ENCODE measurements at places on chromosomes 12 and 14.

DNA sequence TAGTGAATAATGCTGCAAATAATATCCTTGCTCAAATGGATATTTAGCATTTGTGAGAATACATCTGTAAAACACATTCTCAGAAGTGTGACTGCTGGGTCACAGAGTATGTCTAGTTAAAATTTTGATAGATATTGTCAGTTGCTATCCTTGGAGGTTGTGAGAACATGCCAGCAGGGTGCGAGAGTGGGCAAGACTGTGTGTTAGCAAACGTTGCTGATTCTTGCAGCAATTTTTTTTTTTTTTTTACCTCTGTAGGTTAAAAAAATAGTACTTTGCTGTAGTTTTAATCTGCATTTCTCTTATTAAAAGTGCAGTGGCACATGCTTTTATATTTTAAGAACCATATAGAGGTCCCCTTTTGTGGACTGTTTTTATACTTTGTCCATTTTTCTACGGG lies 4.5 kb upstream of the NYNRIN start:
- DNase-seq, result no peak

DNA sequence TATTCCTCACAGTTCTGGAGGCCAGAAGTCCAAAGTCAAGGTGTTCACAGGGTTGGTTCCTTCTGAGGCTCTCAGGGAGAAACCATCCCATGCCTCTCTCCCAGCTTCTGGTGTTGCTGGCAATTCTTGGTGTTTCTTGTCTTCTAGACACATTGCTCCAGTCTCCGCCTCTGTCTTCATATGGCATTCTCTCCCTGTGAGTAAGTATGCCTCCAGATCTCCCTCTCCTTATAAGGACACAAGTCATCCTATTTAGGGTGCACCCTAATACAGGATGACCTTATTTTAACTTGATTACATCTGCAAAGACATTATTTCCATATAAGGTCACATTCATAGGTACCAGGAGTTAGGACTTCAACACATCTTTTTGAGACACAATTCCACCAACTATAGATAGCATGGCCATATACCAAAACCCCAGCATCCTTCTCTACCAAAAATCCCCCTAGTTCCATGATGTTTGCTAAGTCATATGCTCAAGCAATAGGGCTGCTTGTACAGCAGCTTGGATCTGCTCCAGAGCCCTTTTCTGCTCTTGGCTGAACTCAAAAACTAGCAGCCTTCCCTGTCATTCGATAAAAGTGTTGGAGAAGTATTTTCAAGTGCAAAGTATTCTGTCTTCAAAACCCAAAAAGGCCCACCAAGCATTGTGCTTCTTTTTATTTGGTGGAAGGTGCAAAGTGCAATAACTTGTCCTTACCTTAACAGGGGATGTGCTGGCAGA lies 79.2 kb upstream of the CMKLR1 start:
- no peak for DNase-seq

DNA sequence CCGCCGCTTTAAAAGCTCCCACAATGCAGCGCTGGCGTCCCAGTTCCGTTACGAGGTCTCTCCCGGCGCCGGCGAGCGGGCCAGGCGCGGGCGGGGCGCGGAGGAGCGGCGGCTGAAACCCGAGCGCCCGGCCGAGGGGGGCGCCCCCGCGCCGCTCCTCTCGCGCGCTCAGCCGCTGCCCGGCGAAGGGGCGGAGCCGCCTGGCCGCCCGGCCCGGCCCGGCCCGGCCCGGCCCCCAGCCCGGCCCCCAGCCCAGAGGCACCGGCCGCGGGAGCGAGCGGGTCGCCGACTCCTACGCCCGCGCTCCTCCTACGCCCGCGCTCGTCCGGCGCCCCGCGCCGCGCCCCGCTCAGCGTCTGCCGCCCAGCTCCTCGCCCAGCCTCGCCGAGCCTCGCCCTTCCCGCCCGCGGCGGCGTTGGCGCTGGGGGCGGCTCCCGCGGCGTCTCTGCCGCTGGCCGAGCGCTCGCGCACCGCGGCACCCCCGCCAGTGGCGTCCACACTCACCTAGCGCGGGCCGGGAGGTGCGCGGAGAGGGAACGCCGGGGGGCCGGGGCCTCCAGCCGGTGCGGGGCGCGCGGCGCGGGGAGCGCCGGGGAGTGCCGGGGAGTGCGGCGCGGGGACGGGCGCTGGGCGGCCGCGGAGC lies at the start of gene RASSF8:
TSS of gene RASSF8 (plus strand) at position 255 of the 643 bp plus-strand sequence. CDS start 96,662 bp downstream, outside the sequence.
- no peak for DNase-seq

GRCh38 chr12:62332598-62332997 lies 72.4 kb downstream of the USP15 start:
- DNase-seq, result no peak

DNA sequence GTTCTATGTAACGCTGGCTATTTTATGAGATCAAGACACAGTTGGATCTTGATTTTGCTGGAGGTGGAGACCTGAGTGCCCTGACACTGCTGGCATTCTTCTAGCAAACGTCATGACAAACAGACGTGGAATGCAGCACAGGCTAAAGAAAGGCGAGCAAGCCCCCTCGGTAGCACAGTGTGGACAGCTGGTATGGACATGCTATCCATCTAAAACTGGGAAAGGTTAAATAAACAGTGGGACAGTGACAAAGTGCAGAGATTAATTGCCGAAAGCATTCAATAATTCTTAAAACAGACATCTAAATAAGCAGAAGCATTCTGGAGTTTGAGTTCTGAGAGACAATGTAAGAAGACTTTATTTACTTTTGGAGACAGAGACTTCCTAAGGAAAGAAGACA lies 237.2 kb downstream of the FBXL14 start:
- DNase-seq, result no peak

DNA sequence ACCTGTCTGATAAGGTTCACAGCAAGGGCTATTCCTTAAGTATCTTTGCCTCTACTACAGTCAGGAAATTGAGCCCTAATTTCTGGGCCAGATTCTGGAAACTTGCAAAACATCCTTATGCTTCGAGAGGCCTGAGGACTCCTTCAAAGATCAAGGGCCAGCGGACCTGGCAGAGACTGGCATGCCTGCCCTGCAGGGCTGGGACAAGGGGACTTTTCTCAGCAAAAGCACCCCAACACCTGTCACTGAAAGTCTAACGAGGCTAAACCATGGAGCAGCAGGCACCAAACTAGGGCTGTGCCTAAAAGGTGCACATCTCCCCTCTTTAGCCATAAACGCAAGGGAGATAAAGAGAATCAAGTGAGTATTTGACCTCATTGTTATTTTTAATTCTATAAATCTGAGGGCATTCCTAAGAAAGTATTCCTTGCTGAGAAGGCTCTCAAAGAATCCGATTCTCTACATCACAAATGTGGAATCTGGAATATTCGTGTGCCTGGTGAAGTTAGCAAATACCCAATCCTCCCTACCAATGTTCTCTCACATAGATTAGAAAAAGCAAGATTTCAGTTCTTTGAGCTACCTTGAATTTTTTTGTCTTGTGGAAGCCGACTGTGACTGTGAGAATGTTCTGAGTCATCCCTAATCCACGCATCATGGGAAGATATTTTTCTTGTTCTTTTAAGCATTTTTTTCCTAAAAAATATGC lies 328.2 kb upstream of the NOVA1 start:
- DNase-seq, result no peak

- DNase-seq, result no peak
Measured at GRCh38 chr14:96663491-96664067, 133.6 kb upstream of the VRK1 start.

DNA sequence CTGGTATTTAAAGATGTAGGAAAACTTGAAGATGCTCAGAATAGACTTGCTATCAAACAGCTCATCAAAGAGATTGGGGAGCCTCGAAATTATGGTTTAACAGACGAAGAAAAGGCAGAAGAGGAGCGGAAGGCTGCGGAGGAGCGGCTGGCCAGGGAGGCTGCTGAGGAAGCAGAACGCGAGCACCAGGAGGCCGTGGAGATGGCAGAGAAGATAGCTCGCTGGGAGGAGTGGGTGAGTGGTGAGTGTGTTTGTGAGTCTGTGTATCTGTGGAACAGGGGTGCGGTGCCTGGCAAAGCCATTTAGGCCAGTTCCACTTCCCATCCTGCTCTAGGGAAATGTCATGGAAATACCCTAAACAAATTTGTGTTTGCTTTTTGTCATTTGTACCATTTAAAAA lies 19.2 kb upstream of the PAPOLA start:
- no peak for DNase-seq

DNA sequence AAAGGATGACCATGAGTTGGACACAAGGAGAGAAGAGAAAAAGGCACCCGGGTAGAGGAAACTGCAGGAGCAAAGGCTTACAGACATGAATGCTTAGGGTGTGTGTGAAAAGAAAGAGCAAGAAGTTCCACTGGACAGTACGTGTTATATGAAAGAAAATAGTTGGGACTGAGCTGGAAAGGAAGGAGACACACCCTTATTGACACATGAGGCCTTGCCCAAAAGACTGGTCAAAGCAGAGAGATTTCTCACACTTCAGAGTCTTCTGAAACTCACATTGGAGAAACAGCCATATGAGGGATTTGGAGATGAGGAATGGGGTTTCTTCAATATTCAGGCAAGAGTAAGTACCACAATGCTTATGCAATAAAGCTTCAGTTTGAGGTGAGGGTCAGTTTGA lies 56.0 kb downstream of the TTC9 start:
- no peak for DNase-seq

GRCh38 chr12:54383041-54383609 lies 1.4 kb downstream of the ZNF385A start:
- DNase-seq, result no peak

DNA sequence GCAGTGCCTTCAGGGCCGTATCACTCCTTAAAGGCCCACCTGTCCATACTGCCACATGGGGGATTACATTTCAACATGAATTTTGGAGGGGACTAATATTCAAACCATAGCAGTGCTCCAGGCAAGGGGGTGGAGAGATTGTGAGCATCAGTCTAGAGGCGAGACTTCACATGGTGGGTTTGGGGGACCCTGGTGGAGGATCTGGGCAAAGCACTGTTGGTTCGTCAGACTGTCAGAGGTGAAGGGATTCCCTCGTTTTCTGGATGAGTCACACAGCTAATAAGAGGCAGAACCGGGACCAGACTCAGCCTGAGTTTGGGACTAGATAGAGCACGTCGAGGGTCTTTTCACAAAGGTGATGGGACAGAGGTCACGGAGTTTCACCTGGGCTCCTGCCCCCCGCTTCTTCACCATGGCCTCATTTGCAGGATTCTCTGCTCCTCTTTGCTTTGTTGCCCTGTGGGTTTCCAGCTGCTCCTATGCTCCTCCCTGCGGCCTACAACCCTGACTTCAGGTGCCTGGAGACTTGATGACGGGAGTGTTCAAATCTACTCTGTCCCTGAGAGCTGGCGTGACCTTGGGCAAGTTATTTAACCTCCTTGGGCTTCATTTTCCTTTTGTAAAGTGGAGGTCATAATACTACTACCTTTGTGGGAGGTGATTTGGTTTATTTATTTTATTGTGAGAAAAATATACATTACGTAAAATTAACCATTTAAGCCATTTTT lies 41.5 kb downstream of the TEAD4 start:
- DNase-seq, result no peak

GRCh38 chr14:67265131-67265530 lies 23.9 kb downstream of the PALS1 start:
- no peak for DNase-seq

GRCh38 chr12:111270774-111271173 lies 98.1 kb downstream of the PHETA1 start:
- DNase-seq, result no peak

GRCh38 chr14:76736514-76736913 lies 24.8 kb upstream of the VASH1 start:
- DNase-seq, result no peak

- no peak for DNase-seq
Measured at GRCh38 chr12:98955284-98955683, 310.2 kb downstream of the APAF1 start.

GRCh38 chr12:132518354-132518992 lies 28.5 kb downstream of the FBRSL1 start:
- no peak for DNase-seq

DNA sequence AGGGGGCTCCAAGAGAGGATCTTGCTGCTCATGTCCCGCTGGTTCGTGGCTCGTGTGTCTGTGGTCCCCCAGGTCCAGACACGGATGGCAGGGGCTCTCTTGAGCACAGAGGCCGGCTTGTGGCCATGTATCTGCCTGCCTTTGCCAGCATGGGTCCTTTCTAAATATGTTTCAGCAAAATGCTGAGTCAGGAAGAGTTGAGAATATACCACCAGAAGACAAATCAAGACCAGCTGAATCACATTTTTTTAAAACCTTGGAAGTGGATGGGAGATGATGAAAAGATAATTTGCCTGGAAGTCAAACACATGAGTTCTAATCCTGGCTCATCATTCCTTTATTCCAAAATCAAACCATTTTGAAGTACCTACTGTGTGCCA lies 58.0 kb downstream of the NUAK1 start:
- DNase-seq, result no peak

- no peak for DNase-seq
Measured at GRCh38 chr14:88791252-88791621, 1.5 kb downstream of the EML5 start.

GRCh38 chr12:12326262-12326661 lies 23.8 kb downstream of the MANSC1 start:
- DNase-seq, result no peak

DNA sequence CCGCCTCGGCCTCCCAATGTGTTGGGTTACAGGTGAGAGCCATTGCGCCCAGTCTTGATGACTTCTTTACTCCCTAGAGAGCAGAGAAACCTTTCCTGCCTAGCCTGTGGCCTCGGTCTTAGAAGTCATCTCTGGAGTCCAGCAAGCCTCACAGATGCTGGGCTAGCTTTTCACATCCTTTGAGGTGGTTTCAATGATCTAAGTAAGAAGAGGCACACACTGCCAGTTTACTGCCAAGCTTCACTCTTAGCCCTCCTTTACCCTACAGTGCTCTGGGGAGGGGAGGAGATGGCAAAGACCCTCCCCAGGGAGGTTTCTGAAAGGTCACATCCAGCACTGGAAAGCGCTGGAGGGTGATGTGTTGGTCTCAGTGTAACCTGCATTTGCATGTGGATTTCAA lies 304.8 kb downstream of the PCNX1 start:
- DNase-seq, result no peak

DNA sequence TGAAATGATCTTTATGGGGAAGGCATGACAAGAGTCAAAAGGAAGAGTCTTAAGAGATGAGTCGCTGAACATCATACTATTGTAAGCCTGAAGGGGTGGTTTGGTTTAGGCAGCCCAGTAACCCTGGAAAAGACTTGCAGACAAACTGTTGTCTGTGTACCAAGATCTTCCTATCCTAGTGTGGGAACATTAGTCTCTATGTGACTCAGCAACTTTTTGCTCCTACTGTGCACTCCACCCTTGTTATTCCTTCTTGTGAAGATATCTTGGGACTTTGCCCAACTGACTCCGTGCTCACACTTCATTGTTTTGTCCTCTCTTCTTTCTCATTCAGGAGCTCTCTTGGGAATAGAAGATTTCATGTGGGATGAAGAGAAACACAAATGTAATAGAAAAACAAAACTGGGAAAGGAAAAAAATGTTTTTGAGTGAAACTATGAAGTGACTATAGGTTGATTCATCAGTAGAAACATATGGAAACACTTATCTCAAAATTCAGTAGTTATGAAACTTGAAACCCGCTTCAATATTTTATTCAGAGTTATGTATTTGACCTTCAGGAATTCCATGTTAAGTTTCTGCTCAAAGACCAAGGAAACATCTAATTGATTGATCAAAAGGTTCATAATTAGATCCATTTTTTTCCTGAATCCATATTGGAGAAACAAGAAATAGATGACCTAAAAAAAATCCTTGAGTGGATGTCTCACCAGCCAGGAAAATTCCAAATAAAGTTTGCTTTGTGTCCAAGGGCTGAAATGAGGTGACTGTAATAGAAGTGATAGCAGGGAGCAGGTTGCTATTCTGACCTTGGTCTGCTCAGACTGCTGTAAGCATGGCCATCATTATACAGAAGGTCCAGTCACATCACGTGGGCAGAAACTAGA lies 67.2 kb downstream of the BTG1 start:
- no peak for DNase-seq

Data from stimulated activated CD8-positive, alpha-beta memory T cell treated with anti-CD3 and anti-CD28 coated beads, Interleukin-7, amount 100 ng/mL, for 48 hours (primary cell).